ENCODE measurements at places on chromosomes 7 and 10.

DNA sequence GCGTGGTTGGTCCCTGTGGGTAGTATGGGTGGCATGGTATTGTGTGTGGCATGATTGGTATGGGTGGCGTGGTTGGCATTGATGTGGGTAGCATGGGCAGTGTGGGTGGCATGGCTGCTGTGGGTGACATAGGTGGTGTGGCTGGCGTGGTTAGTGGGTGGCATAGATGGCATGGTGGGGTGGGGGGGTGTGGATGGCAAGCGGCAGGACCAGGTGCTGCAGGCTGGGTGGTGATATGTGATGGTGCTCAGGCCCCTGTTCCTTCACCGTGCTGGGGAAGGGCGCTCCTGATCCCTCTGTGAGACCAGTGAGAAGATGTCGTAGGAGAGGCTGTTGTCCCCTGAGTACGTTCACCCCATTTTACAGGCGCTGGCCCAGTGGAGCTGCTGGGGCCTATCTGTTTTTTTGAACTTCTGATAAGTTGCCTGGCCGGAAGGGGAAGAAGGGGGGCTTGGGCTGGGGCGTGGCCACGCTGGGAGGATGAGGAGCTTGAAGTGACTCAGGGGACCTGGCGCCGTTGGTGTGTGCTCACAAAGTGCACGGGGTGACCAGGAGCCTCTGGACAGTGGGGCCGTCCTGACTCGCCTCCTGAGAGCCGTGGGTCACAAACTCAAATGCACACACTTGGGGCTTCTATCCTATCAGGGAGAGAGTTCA lies 17.5 kb downstream of the INPP5A start:
- DNase-seq = no peak

DNA sequence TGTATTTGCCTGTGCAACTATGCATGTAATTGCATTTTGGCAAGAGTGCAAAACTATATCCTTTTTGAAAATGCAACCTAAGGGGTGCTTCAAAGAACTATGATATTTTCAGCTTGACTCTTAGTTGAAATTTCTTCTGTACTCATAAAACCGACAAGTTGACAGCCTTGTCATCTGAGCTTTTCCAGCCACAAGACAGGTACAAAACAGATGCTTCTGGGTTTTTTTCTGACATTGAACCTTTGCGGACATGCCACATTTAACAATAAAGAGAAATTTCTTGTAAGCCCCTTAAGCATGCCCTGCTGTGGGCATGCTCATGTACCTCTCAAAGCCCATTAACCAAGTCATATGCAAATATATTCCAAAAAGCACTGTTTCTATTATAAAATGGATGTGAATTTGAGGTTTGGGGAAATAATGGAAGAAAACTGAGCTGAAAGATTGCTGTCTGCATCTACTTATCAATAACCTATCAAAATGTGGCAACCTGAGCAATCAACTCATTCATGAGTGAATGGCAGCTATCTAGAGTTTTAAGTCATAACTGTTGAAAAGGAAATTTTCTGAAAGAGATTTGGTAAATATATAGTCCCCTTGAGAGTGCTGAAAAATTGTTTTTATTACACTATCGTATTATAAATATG lies 1117.0 kb upstream of the LRRTM3 start:
- no peak for DNase-seq

- DNase-seq = peak; percentile 25
These were observed 6.9 kb downstream of the FAM241B start for GRCh38 chr10:69636626-69637605.

DNA sequence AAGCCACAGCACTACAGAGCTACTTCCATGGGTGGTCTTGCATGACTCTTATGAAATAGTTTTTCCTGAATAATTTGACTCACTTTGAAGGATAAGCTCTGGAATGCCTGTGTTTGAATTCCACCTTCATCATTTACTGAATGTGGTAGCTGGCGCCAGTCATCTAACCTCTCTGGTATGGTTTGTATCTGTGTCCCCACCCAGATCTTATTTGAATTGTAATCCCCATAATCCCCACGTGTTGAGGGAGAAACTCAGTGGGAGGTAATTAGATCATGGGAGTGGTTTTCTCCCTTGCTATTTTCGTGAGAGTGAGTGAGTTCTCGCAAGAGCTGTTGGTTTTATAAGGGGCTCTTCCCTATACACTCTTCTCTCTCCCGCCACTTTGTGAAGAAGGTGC lies 11.2 kb upstream of the SLC13A1 start:
- DNase-seq = no peak

DNA sequence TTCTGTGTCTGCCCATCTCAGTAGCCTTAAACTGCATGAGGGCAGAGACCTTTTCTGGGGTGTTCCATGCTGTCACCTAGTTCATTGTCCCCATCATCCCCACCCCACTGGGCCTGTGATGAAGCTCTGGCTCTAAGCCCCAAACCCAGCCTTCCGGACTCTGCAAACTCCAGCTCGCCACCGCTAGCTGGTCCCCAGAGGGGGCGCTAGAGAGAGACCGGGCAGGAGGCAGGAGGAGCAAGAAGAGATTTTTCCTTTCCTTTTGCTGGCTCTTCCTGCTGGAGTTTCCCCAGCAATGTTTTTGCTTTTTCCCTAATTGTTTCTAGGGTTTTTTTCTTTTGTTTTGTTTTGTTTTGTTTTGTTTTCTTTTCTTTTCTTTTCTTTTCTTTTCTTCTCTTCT lies 234.4 kb downstream of the TEX36 start:
- no peak for DNase-seq

- DNase-seq = no peak
These were observed 222.1 kb downstream of the ARL4A start for GRCh38 chr7:12909483-12909882.

DNA sequence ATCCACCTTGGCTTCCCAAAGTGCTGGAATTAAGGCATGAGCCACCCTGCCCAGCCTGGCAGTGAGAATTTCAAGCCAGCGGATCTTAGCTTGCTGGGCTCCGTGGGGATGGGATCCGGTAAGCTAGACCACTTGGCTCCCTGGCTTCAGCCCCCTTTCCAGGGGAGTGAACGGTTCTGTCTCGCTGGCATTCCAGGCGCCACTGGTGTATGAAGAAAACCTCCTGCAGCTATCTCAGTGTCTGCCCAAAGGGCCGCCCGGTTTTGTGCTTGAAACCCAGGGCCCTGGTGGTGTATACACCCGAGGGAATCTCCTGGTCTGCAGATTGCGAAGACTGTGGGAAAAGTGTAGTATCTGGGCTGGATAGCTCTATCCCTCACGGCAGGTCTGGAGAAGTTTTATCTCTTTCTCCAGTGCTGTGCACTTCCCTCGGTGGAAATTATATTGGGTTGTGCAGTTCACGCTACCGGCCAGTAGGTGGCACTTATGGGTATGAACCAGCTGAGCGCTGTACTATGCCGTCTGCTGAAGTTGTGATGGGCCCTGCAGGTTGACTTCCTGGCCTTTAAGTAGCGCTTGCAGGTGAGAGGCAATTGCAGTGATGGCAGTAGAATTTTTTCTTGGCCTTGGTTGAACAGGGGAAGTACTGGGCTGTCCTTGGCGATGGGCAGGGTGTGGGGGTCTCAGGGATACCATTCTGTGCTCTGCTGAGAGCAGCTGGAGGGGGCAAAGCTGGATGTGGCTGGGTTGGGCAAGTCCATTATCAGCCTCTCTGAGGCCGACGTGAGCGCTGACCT lies 138.0 kb upstream of the MTPN start:
- no peak for DNase-seq

- DNase-seq = no peak
These were observed 38.4 kb downstream of the UNCX start for GRCh38 chr7:1271046-1271445.

DNA sequence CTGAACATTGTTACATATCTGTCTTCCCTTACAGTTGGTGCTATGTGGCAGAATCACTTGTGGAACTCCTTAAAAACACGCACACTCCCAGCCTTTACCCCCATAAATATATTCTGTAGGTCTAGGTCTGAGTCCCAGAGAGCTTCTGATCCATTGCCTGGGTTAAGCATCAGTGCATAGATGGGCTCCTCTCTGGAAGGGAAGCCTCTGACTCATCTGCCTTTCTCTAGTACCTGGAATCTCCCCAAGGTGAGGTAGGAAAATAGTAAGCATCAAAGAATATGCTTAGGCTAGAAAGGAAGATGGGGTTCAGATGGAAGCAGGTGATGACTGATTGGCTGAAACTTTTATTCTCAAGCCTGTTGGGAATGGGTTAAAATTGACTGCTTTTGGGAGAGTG lies 26.1 kb downstream of the PROSER2 start:
- DNase-seq = no peak

DNA sequence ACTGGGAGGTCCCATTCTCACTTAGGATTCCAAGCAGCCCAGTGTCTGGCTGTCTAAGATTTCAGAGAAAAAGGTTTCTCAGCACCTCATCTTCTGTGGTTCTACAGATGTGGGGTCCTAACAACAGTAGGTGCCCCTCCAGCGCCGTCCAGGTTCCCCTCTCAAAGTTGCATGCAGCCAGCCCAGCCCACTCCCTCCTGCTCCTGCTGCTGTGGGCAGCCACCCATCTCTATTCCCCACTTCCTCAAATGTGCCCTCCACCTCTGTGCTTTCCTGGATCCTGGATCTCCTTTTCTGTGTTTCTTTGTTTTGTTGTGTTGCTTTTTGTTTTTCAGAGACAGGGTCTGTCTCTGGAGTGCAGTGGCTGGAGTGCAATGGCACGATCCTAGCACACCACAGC lies 13.3 kb upstream of the SLC18A3 start:
- no peak for DNase-seq

DNA sequence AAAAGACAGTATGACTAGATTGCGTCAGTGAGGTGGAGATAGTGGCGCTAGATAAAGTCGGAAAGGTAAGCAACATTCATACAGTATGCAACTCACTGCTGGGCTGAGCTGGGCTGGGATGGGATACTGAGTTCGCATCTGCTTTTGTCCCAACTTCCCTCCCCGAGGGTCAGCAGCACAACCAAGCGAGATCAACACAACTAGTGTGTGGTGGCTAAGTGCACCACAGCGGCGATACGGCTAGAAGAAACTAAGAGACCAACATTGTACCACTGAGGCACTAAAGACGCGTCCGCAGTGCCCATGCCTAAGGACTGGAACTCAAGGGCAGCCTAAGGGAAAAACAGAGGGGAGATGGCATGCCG lies 467 bp downstream of the EXOSC1 start:
- DNase-seq = no peak

GRCh38 chr10:8325024-8325980 lies 270.8 kb downstream of the GATA3 start:
- DNase-seq = no peak

- no peak for DNase-seq
These were observed 80.4 kb upstream of the ANLN start for GRCh38 chr7:36309301-36309700.

- no peak for DNase-seq
These were observed 157.7 kb downstream of the CHRM2 start for GRCh38 chr7:137026176-137026500.

DNA sequence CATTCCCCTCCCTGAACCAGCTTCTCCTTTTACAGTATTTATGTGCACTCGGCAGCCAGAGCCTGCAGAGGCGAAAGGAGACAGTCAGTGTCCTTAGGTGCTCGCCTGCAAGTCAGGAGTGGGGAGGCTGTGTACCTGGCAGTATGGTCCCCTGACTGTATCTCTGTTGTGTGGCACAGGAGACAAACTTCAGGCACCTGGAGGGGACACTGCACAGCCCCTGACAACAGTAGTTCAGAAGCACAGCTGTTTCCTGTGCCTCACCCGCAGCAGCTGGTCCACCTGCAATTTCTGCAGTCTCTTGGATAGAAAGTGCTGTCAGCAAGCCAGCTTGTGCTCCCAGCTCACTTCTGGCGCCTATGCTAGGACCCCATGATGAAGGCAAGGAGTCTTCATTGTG lies 73.4 kb upstream of the LAMB4 start:
- no peak for DNase-seq

DNA sequence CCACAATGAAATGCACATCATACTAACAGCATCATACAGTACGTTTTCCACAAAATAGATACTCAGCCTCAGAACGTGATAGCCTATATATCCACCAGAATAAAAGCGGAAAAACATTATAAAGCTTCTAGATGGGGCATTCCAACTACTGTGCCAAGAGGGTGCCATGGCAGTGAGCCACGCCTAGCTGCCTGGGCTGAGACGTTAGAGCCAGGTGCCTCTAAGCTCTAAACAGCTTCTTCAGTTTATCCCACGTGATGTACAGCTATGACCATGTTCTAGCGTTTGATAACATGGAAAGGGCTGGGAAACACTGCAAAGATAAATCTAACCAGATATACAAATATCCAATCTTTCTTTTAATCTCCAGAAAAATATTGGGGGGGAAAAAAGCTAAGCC lies 17.8 kb downstream of the USP6NL start:
- no peak for DNase-seq

- DNase-seq = no peak
These were observed 251.2 kb upstream of the MDFIC start for GRCh38 chr7:114670676-114671075.

DNA sequence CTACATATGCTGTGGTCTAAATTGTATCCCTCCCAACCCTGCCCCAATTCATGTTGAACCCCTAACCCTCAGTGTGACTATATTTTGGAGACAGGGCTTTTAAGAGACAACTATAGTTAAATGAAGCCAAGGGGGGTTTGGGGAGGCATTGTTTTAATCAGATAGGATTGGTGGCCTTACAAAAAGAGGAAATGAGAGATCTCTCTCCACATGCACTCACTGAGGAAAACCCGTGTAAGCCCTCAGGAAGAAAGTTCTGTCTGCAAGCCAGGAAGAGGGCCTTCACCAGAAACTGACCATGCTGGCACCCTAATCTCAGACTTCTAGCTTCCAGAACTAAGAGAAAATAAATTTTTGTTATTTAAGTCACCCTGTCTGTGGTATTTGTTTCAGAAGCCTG lies 276.7 kb downstream of the KIF20B start:
- DNase-seq = no peak

DNA sequence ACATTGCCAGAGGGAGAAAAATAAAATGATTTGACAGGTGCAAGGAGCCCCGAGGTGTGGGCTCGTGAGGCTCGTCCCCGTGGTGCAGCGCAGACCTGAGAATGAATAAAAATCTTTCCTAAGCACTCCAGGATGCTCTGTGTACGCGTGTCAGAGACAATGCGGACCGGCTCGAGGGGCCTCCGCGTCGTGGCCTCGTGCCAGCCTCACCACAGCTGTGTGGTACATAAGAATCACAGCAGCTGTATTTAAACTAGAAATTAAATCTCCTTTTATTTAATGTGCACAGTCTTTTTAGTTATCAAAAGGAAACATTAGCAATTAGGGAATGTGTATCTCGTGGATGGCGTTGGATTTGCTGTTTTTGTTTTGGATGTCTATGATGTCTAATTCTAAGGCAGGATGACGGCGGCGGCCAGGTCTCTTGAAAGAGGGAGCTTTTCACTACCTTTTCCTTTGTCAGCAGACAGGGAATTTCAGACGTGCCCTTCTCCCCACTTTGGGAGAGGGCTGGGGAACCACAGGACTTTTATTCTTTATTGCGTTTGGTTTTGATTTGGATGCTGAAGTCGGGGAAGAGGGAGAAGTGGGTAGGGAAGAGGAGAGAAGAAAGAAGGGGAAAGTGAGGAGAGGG lies 365.3 kb upstream of the SHH start:
- no peak for DNase-seq
